H9 (cell line): ENCODE measurements at places on chromosomes 4 and X.

DNA sequence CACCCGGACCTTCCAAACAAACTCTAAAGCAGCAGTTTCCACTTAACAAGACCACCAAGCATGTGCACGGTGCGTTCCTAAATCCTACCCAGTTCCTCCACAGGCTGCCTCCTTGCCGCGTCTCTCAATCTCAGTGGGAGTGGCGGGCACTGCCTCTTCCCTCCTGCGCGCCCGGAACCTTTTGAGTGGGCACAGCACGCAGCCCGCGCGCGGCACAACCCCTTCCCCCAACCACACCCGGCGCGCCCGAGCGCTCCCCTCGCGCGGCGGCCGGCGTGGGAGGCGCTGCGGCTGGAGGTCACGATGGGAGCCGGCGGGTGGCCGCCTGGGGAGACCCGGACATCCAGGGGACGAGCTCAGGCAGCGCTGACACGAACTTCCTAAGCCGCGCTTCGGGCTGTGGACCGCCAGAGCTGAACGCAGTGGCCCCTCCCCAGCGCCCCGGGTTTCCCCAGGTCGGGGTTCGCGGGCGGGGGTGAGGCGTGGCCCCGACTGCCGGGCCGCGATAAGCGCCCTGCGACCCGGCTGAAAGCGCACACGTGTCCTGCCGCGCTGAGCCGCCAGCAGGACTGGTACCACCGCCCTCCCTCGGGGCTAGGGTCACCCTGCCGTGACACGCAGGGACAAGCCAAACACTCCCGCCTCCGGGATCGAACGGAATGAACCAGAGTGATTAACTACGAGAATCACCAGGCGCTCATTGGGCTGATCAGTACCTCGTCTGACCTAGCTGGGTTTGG is at the start of gene ABCG2:
ABCG2 (minus strand) TSS at position 151 of the 740 bp plus-strand sequence. CDS start 18,644 bp downstream, outside the sequence.
- DNase-seq: peak; percentile 84

DNA sequence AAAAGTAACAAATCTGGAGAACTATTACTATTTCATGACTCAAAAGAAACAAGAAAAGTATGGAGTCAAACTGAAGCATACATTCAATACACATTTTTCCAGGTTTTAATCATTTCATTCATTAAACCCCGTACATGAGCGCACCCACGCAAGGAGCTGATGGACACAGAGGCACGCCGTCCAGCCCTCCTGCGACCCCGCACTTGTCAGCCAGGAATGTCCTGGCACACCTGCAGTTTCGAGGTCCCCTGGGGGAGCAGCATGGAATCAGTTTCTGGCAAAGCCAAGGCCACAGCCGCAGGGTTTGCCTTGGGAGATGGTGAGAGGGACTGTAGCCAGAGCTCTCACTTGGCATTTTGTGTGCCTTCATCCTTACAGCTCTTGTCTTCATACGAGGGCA is 12.8 kb upstream of the SLC2A9 start:
- no peak for DNase-seq

DNA sequence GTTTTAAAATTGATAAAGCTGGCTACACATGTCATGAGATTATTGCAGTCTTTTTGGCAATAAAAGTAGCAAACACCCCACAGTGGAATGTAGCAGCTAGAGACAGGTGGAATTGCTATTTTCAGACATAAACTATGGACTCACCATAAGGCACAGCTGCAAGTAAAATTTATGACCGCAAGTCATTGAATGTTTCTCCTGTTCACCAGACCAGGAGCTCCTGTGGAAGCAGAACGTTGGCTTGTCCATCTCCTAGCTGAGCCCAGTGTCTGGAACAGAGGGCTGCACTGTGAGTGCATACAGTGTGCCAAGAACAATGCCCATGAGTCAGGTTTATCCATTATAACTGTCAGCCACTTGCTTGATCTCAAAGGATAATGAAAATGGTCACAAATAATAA is 538.2 kb downstream of the INPP4B start:
- DNase-seq: no peak

- no peak for DNase-seq
These were observed 97.9 kb upstream of the EOLA2 start for GRCh38 chrX:150036181-150036580.

DNA sequence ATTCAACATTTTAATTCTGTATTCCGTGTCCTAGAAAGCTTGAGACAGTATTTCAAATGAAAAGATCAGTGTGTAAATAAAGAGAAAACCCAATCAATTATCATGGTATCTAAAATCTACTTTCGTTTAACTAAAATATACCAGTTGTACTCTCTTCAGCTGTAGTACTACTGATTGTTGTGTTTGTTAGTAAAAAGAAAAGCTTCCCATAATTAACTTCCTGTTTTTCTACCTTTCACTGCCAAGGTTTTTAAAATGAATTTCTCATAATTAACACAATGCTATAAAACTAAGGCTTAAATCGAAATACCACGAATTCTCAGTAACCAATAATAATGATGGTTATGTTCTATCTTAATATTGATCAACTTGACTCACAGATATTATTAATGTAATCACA is 37.4 kb downstream of the PPP3CA start:
- no peak for DNase-seq
